ENCODE measurements at places on chromosomes 4 and X.

DNA sequence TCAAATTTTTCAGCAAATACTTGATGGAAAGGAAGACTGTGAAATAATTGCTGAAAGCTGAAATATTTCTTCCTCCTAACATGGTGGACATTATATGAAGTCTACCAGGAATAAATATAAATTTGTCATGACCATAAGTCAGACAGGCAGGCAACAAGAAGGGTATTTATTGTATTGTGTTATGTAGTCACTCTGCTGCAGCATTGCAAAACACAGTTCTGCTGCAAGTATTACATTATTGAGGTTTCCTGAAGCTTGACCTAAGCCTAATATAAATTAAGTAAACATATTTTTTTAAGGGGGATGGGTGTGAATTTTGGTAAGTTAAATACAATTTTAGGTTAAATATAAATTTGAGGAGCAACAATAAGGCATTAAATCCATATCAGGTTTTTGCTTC, 60.2 kb upstream of the MAOA start:
- DNase-seq: no peak

GRCh38 chr4:152815078-152815477, 35.3 kb downstream of the ARFIP1 start:
- no peak for DNase-seq

- no peak for DNase-seq
These were observed 128.2 kb upstream of the ENPEP start for GRCh38 chr4:110347805-110348204.

DNA sequence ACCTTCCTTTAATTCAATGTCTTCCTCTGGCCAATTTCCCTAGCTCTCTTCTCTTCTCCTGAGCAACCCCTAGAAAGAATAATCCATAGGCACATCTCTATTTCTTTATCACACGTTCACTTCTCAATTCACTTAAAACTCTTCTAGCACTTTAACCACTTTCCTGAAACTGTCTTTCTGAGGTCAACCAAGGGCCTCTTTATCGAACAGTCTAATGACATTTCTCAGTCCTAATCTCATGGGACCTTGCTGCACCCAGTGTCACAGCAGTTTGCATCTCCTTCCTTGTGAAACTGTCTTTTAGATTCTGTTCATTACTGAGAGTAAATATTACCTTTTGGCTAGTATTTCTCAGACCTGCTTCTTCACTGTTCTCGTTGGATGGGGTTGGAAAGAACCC, 285.3 kb upstream of the RASGEF1B start:
- no peak for DNase-seq

DNA sequence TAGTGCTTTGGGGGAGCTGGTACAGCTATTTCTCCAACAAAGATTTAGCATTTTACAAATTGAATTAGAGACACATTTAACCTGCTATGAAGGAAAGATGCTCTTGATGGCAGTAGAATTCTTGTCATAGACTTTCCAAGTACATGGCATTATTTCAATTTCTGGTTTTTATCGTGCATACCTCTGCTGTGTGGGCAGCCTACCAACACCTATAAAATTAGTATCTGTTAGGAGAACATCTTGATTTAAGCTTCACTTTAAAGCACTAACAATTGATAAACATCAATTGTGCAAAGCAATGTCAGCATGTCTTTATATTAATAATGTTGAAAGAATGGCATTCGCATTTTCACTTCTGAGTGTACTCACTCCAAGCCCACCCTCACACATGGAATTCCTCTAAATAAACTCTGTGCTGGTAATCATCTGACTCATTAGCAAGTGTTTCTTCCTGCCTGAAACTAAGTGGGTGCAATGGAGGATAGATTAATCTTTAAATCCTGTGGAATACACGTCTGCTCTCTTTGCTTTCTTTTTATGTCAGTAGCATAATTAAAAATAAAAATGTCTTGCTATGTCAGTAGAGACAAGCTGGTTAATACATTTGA, 279.8 kb upstream of the MAGEB18 start:
- no peak for DNase-seq

DNA sequence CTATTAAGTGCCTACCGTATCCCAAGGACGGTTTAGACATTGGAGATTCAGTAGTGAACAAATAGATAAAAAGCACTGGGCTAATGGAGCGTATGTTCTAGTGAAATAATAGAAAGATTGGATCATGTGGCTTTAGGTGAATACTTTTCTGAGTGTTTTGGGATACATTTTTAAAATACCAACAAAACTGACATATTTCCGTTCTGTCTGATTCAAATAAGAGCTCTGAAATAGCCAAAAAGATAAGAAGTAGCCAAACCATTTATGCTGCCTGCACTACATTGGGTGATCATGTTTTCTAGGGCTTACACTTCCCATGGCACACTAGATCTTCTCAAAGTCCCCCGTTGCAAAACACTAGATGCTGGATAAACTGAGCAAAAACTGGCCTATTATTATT, 14.2 kb downstream of the IGFBP7 start:
- DNase-seq: no peak

- DNase-seq: no peak
These were observed 89.9 kb downstream of the SHISA3 start for GRCh38 chr4:42487230-42487629.

DNA sequence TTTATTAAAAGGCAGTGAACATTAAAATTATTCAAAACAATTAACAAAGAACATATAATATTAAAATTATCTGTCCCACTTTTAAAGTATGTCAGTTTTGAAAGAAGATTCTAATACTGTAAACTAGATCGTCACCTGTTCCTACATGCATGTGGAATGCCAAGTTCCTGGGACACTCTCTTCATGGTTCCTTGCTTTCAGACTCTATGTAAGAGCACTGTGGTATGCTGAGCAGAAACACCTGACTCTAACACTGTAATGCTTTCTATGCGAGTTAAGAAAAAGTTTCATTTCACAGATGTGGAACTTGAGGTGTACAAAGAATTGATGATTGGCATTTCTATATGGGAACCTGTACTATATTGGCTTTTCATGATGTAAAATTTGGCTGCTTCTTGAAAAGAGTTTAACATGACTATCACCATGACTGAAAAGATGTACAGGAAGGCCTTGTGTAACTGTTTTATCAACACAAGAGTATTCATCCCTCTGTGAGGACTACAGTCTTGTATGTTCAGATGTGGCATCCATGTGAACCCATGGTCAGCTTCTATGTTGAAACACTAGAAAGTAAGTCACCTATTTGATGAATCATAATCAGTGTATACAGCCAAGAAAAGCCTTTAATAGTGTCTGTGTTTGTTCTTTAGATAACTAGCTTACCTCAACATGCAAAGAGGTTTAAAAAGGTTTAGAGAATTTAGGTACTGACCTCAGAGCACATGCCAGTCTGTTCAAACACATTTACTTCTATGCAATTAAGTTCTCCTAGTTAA, 354.5 kb downstream of the ARHGAP24 start:
- DNase-seq: no peak

- DNase-seq: no peak
These were observed 36.4 kb upstream of the CLCN4 start for GRCh38 chrX:10120331-10120730.

DNA sequence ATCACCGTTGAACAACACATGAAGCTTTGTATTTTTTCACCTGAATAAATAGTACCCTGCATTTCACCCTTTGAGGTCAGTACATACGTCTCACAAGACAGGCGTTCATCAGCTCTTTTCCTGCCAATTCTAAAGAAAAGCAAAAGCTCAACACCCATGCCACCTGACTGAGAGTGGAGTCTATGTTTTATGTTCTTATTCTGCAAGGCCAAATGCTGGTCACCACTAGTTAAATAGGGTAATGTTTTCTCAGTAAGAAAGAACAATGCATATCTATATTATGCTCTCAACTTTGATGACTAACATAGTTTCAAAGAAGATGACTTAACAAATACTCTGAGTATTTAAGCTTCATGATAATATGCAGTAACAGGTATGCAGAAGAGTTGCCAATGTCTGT, 336.3 kb upstream of the BMP3 start:
- no peak for DNase-seq

DNA sequence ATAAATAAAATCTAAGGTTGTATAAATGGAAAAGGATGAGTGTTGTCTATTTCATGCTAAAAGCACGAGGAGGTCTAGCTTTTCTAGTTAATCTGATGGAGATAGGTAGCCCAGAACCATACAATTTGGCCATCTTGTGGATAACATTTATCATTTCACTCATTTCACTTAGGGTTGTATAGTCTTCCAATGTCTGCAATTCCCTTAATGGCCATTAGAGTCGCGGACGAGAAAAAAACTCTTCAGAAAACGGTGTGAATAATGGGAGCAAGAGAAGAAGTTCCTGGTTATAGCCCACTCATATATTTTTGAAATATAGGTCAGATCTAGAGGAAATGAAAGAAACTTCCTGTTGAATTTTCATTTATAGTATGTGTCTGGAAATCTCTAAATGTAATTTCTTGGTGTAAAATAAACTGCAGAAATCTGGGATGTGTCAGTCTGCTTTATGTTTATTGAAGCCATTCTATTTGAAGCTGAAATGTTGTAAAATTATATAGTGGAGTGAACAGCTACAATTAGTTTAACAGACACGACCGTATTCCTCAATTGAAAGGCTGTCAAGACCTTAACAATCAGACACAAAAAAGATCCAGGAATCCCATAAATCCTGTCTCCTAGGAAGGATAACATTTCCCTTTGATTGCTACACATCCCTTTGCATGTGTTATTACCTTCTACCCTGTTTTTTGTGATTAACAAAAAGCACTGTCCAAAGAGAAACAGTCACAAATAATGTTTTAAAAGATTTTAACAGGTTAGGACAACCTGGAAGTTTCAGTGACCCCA, 47.7 kb upstream of the MGST2 start:
- DNase-seq: no peak

All from ecto neural progenitor cell (in vitro differentiated cells).